ENCODE measurements at places on chromosomes 3 and 15.
A peak's percentile ranks its signal among the peaks of the same experiment; 100 is the strongest.

DNA sequence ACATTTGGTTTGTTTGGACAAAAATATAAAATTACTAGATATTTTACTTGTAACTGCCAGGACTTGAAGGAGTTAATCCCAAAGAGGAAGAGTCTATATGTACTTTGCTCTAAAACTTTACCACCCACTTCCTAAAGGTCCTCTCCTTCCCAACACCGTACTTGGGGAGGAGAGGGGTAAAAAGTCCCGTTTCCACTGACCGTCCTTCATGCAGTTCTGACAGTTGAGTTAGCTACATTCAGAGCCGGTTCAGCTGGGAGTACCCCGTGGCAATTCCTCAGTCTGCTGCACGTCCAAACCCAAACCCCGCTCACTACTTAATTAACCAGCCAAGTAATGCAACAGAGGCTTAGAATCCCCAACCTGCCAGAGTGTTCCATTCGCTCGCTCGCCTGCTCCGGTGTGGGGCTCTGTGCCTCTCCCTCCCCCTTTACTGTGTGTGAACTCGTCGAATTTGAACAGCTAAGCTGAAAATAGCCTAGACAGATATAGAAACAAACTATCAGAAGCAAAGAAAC lies 519.7 kb downstream of the FOXP1 start:
- DNase-seq: peak; percentile 19

DNA sequence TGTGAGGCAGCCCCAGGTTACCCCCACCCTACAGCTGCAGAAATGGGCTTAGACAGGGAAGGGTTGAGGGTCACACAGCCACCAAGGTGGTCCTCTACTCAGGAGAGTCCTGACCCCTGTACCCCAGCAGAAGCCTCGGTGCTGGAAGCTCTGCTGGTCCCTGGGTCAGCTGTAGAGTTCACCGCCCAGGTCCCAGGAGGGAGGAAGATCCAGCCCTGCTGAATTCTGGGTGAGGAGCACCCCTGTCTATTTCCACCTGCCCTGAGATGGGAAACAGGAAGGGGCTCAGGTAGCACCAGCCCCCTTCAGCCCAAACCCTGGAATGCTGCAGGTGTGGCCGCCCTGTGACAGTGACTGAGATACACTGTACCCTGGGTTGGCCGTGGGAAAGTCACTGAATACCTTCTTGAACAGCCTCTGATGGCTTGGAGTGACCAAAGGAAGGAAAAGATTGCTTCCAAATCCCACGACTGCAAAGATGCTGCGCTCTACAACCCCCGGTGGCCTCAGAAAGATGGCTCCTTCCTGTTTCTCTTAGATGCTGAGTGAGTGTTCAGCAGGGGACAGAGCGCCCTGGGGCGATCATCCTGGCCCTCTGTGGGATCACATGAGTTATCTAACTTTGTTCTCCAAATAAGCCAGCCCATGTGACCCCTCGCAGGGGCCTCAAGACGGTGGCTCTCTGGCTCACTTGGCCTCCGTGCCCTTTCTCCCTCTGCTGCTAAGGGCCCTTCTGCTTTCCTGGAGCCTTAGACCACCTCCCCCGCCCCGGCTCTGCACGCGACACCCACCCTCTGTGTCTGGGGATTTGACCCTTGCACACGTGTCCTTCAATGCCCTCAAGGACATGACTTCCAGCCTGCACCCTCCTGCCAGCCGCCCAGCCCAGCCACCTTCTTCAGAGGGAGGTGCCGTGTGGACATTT lies 141.9 kb downstream of the NSMCE3 start:
- no peak for DNase-seq

- no peak for DNase-seq
Measured at GRCh38 chr15:98308117-98308516, 340.2 kb upstream of the IGF1R start.

- no peak for DNase-seq
Measured at GRCh38 chr3:86708893-86709292, 282.1 kb downstream of the VGLL3 start.

DNA sequence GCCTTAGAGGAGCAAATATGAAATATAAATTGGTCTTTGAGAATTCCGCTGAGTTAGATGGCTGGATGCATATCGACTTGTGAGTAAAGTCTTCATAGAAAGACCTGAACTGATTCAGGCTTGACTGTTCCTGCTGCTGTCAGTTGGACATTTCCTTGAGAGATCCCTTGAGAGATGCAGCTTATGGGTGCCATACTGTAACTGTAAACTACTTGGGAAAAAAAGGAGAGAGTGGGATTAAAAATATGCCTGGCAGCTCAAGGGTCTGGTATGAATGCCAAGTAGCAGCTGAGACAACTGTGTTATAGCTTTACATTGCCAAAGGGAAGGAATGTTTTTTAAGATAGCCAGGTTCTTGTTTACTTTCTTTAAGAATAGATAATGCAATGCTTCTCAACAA lies 926.6 kb downstream of the EPHA3 start:
- DNase-seq: no peak

DNA sequence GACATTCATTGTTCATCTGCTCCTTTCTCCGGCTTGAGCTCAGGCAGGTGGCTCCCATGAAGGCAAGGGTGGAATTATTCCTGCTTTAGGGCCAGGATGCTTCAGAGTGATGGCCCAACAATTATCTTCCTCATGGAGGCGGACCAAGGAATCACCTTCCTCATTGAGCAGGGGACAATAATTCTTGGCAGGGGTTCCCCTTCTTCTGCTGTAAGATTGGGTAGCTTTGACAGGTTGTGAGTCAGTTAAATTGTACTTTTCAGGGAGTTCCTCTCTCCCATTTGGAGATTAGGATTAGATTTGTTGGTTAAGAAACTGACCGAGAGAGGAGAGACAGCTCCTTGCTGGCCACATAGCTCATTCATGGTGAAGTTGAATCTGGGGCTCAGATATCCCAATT lies 31.4 kb upstream of the CD47 start:
- no peak for DNase-seq

DNA sequence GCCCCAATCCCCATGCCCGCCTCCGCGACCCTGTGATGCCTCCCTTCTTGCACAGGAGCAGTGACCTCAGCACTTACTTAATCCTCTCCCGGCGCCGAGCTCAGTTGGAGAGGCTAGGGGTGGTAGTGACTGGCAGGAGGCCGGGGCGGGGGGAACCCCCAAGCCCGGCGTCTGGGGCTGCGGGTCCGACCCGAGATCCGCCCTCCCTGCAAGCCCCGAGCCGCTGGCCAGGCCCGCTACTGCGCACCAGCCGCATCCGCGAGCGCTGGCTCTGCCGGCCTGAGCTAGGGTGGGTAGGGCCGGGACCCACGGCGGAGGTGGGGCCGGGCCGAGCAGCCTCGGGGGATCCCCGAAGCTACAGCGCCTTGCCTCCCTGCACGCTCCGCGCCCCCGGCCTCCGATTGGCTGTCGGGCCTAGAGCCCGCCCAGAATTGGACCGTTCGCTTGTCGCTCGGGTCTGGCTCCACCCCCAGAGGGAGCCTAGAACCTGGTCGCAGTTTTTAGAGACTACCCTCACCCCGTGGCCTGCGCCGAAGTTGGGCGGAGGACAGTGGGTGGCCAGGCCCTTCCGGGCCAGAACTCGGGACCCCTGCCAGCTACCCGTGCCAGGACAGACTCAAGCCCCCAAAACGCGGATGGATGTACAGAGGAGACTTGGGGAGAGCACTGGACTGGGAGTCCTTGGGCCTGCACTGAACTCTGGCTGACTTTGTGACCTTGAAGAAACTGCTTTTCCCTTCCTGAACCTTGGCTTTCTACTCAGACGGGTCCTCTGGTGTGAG lies at the start of gene C3orf18:
C3orf18 (minus strand) TSS at position 362 of the 782 bp plus-strand sequence. CDS start 2,048 bp downstream, outside the sequence.
- peak; percentile 89 for DNase-seq

DNA sequence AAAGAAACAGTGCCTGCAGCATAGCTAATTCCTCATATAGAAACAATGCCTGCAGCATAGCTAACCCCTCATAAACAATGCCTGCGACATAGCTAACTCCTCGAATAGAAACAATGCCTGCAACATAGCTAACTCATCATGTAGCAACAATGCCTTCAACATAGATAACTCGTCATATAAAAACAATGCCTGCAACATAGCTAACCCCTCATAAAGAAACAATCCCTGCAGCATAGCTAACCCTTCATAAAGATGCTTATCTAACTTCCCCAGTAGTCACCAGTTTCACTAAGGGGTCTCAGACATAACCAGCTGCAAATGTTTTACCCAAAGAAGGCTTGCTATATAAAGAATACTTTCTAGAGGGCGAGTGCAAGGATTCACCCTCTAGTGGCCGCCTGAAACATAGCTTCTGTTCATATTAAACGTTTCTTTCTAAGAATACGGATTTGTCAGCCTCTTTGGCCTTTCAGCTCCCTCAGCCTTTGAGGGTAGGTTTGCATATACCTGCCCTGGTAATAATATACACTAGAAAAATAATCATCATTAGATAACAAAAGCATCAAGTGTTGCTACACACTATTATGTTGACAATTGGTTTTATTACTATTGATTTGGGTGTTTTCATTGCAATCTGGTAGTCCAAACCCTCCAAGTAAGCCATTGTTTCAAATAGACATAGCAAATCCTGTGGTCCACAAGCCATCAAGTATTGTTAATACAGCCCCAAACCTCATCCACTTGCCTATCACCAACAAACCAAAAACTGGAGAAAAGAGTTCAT lies 44.4 kb upstream of the FAN1 start:
- DNase-seq: peak; percentile 10

GRCh38 chr3:14464141-14464465 lies 61.7 kb downstream of the SLC6A6 start:
- DNase-seq: no peak

DNA sequence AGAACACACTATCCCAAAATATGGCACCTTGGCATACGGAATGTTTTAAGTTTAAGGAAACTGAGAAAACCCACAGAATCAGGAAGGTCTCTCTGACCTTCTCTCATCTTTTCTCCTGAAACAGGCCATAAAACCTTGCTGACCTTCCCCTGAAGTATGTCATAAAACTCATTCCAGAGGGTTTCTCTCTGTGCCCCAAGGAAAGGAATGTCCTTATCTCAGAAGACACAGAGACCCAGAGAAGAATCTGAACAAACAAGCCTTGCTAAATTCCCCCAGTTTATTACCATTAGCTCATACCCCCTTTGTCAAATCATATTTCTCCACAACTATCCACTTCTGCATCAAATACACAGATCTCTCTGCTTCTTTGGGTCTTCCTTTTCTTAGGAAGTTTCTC lies 603.1 kb downstream of the MCTP2 start:
- DNase-seq: no peak

- DNase-seq: no peak
Measured at GRCh38 chr3:38582316-38582715, 67.2 kb downstream of the SCN5A start.

GRCh38 chr3:149726716-149727407 lies 25.4 kb downstream of the COMMD2 start:
- DNase-seq: no peak

DNA sequence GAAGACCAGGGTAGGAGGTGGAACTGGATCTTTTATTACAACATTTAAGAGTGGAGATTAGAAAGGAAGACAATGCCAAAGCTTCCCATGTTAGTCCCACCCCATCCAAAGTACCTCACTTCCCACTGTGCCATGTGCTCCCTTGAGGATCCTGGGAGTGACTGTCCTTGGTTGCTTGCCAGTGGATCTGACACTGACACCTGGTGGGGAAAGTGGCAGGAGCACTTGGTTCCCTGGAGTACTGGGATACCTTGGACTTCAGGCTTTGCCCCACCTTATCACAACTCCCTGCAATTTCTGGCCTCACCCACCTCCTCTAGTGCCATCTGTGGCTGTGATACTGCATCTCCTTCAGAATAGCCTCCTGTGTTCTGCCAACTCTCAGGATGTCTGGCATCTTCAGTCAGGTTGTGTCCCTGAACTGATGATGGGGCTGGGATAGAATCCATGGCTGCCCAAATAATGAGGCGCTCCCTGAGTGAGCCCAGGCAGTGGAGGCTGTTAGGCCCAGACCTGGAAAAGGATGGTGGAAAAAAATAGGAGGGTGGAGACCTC lies 1.3 kb downstream of the ELL3 start:
- DNase-seq: no peak

DNA sequence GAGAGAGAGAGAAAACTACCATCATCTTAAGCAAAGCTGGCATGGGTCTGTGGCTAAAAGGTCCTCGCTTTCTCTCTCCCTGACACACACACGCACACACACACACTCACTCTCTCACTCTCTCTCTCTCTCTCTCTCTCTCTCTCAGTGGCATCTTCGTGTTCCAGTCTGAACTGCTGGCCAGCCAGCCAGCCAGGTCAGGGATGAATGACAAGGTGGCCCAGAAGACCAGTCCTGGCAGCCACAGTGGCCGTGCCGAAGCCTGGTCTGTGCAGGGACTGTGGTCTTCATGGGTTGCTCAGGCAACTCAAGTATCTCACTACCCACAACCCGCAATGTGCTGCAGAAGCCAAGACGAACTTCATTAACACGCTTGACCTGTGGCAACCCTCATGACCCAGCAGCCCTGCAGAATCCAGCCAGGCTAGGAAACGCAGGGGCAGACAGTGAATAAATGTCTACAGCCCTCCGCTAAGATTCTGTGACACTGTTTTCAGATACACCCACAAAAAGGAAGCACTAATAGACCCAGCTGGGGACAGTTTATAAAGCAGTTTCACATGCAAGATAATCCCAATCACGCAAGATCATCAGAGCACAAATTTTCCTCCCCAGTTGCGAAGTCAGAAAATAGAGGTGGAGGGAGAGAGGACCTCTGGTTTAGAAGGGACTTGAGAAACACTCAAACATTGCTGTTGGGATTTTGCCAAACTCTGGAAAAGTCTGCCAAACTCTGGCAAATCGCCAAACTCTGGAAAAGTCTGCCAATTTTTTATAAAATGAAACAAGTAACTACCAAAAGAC lies 66.4 kb downstream of the XXYLT1 start:
- DNase-seq: peak; percentile 87

DNA sequence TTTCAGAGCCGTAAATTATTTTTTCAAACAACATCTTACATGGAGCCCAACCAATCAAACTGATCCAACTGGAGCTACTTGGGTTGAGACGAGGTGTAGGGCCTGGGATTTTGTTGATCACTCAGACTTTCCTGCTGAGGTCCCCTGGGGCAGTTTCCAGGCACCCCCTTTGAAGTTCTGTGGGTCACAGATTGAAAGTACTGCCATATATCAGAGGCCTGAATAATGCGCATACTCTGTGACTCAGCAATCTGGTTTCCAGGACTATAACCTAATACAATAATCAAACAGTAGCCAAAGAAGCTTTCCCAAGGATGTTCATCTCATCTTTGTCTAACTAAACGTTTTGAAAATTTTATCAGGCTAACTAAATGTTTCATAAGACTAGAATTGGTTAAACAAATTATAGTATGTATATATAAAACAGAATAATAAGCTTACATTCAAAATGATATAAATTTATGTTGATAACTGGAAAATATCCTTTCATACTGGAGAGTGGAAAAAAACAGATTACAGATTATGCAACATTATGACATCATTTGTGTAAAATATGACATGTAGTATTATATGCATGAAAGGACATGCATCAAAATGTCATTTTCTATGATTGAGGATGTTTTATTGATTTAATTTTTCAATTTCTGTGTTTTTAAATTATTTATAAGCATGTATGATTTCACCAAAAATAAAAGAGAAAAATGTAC lies 617.1 kb downstream of the NTRK3 start:
- DNase-seq: no peak

GRCh38 chr3:110362751-110363150 lies 708.9 kb upstream of the NECTIN3 start:
- peak; percentile 66 for DNase-seq
